Right renal cortex interstitium (tissue), 3 donors: ENCODE measurements at places on chromosomes 1 and 21. TPM values are rescaled to one million over a fixed set of nuclear protein-coding genes. Genes with fewer than 3 reads are reported as not detected.

DNA sequence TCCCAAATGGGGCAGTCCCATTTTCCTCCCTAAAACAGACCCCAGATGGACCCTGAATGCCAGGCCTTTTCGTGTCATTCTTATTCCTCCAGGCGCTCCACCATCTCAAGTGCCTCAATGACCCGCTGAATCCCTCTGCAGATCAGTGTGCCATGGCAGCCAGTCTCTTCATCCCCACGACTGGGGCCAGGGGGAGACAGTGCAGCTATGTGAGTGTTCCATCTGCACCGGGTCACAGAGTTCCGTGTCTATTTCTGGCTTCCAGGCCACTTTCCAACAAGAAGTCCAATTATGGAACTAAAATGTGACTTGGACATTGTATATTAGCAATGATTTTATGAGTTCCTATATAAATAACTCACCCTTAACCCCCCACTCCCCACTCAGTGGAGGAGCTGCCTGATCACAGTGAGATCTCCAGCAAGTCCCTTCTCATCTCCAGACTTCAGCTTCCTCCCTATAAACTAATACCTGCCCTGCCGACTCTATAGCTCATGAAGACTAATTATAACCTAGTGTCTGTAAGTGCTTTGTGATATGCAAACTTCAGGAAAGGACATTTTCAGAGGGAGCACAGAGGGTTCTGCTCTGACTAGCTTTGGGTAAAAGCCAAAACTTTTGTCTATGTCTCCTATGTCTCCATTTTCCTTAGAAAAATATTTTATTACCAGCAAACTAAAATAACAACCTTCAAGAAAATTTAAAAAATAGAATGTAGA is 56.3 kb upstream of the NFASC start:
- DNase-seq, result no peak

DNA sequence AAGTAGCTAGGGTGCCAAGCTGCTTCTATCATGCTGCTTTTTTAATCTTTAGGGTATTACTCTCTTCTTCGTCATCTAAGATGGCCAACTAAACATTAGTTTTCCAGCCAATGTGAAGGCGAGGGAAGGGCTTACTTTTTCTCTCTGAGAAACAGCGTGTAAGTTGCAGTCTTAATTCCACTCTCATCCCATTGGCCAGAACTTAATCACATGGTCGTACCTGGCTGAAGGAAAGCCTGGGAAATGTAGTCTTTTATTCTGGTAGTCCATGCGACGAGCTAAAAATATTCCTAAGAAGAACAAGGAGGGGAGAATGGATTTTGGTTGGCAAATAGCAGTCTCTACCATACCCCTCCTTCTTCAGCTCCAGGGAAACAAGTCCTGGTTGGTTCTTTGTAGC is 21.5 kb downstream of the DNAJC6 start:
- DNase-seq, result no peak

The PLA2G2A gene
- not detected for polyA plus RNA-seq

DNA sequence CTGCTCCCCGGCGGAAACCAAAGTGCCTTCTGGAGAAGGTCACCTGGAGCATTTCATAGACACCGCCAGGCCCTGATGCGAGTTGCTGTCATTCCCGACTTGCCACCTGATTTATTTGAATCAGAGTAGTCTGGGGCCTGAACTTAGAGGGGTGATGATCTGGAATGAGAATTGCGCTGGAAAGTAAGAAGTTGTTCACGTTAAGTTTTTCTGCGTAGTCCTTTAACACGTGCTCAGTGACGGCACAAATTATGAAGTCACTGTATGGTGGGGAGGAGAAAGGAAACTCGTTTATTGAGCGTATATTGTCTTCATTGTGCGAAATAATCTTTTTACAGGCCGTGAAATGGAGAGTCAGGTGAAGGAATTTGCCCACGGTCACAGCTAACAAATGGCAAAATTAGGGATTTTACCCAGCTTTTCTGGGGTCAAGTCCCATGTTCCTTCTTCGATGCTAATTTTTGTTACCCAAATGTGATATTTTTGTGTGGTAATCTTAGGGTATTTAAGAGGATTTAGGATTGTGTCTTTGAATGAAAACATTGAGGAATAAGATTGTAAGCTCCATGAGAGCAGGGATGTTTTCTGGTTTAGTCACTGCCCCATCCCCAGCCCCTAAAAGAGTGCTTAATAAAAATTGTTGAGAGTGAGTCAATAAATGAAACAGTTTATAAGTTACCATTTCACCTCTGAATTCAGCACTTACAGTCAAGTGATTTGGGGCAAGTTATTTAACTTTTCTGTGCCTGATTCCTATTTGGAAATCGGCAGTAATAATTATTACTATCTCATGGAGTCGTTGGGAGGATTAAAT is 46.4 kb upstream of the NBL1 start:
- DNase-seq, result no peak

GRCh38 chr1:209176866-209177430 is 406.6 kb upstream of the CAMK1G start:
- DNase-seq, result no peak

GRCh38 chr1:218665221-218665620 is 320.1 kb downstream of the TGFB2 start:
- DNase-seq, result no peak
